T-helper 9 cell (primary cell): ENCODE measurements at places on chromosomes 16 and 17.

GRCh38 chr17:69245617-69246016 lies 17.0 kb upstream of the ABCA10 start:
- DNase-seq = no peak

DNA sequence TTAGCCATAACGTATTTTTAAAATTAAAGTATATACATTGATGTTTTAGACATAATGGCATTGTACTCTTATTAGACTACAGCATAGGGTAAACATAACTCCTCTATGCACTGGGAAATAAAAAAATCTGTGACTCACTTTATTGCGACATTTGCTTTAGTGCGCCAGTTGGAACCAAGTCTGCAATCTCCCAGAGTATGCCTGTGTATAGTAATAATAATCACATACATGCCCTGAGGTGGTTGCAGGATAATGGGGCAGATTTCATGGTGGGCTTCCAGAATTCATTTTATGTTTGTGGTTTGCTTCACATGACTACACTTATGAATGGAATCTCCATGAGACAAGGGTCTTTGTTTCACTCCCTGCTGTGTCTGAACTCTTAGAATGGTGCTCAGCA lies 66.9 kb upstream of the N4BP1 start:
- no peak for DNase-seq

GRCh38 chr17:2232244-2232638 lies 71.3 kb downstream of the SMG6 start:
- DNase-seq = no peak

GRCh38 chr17:76251478-76252039 lies 11.3 kb upstream of the RNF157 start:
- DNase-seq = no peak

DNA sequence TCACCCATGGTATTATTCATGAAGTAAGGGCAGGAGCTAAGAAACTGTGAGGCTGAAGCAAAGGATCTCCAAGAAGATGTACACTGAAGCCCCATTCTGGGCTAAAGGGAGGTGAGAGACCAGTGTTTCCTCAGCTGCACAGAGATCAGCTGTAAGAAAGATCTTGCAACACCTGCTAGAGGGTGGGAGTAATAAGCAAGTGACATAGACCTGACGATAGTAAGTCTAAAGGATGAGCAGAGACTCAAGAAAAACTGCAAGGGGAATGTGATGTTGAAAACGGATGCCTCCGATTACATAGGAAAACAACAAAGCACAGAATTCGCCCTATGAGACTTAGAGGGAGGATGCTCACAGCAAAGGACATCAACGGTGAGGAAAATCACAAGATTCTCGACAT lies at the start of gene OR4D2:
OR4D2 (plus strand) TSS at position 301 of the 400 bp plus-strand sequence. CDS start 2,674 bp downstream, outside the sequence.
- DNase-seq = no peak
